ENCODE measurements at places on chromosomes 7 and 10.

GRCh38 chr10:100895346-100895745 is 17.4 kb upstream of the SLF2 start:
- H3K4me3 ChIP-seq = no peak overlapping the region
- H3K4me1 ChIP-seq = no peaks in the 10 kb centered on the region
- DNase-seq = no peak
- no peaks in the 10 kb centered on the region for H3K36me3 ChIP-seq

- H3K4me1 ChIP-seq = peaks cover 46% of the 10 kb centered on the region
- peak within 1 kb of the TSS; percentile 94 for H3K27ac ChIP-seq
- H3K36me3 ChIP-seq = peaks cover 4% of the 10 kb centered on the region
- DNase-seq = no peak
Observed at GRCh38 chr7:151057506-151057988, at the start of gene CDK5. CDK5 (minus strand) TSS chr7:151057897; CDS start chr7:151057848, 49 bp downstream.

GRCh38 chr10:32065856-32066255 is 9.6 kb upstream of the KIF5B start:
- H3K4me1 ChIP-seq = no peaks in the 10 kb centered on the region
- H3K4me3 ChIP-seq = no peak overlapping the region
- H3K27ac ChIP-seq = no peak overlapping the region
- H3K27me3 ChIP-seq = no peaks in the 10 kb centered on the region

DNA sequence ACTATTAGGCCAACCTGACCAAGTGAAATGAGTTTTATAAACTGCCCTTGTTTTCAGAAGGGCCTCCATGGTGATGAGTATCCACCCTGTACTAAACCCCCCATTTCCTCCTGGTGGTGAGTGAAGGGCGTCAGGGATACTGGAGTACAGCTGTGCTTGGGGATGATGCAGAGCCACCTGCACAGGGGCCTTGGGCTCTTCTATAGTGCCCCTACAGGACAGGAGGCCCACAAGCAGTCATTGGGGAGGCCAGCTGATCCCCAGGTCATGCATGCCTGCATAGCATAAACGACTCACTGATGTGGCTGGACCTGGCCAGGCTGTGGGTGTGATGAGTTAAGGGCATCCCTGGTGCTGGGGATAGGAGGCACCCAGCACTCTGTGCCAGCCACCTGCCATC is 114.1 kb upstream of the CELF2 start:
- H3K27ac ChIP-seq = no peak overlapping the region
- no peaks in the 10 kb centered on the region for H3K36me3 ChIP-seq
- H3K27me3 ChIP-seq = no peaks in the 10 kb centered on the region
- no peak for DNase-seq

DNA sequence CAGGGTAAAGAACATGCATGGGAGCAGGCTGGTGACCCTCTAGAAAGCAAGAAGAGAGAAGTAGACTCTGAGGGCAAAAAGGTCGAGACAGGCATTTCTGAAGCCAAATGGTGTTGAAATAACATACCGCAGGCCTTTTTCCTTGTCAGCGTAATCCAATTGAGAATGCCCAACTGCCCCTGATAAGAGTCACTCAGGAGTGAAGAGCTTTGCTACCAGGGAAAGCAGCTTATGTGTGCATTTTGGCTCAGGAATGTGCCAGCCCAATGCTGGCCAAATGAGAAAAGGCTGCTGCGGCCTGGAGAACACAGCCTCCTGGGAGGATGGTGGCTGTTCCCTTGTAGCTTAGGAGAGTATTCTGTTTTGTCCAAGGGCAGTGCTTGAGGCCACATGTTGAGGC is 61.4 kb upstream of the NFKB2 start:
- H3K4me1 ChIP-seq = peaks cover 18% of the 10 kb centered on the region
- H3K27me3 ChIP-seq = no peaks in the 10 kb centered on the region
- no peak overlapping the region for H3K4me3 ChIP-seq
- no peak overlapping the region for H3K27ac ChIP-seq
- H3K36me3 ChIP-seq = peaks cover 6% of the 10 kb centered on the region

GRCh38 chr7:7491044-7491443 is 44.6 kb downstream of the COL28A1 start:
- H3K36me3 ChIP-seq = no peaks in the 10 kb centered on the region
- H3K27me3 ChIP-seq = no peaks in the 10 kb centered on the region
- no peak for DNase-seq
- no peaks in the 10 kb centered on the region for H3K4me1 ChIP-seq
- no peak overlapping the region for H3K4me3 ChIP-seq
- no peak overlapping the region for H3K27ac ChIP-seq

GRCh38 chr10:119199231-119199992 is 8.0 kb upstream of the GRK5 start:
- H3K4me3 ChIP-seq = no peak overlapping the region
- peaks cover 4% of the 10 kb centered on the region for H3K4me1 ChIP-seq
- no peak overlapping the region for H3K27ac ChIP-seq
- DNase-seq = peak; percentile 92

DNA sequence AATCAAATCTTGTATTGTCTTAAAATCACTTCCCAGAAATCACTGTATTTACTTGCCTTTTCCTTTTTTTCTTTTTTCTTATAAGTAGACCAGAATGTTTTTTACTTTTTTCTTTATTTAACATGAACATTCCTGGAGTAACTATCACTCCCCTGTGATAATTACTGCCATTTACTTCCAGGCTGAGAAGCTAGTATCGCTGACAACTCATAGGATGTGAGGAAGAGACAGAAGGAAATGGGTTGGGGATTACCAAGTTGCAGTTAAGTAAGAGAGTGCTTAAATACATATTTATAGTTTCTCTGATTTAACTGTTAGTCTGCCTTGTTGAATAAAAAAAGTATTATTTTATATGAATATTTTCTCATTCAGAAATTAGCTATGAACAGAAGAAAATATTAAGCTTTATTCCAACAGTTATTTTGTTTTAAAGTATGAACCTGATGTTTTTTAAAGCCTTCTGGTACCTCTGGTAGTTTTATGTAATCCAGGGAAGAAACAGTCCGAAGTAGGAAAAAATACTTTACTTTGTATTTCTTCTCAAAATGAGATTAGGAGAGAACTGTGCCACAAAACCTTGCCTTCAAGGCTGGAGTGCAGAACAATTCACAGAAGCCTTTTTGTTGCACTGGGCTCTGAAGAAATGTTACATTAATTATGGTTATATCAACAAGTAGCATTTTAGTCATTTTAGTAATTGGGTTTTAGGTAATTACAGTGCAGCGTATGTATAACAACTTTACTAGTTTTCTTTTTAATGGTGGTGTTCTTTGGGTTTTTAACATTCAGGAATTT is 72.8 kb downstream of the SHOC2 start:
- DNase-seq = no peak
- no peak overlapping the region for H3K27ac ChIP-seq
- H3K4me1 ChIP-seq = no peaks in the 10 kb centered on the region
- no peak overlapping the region for H3K4me3 ChIP-seq
- H3K36me3 ChIP-seq = no peaks in the 10 kb centered on the region

DNA sequence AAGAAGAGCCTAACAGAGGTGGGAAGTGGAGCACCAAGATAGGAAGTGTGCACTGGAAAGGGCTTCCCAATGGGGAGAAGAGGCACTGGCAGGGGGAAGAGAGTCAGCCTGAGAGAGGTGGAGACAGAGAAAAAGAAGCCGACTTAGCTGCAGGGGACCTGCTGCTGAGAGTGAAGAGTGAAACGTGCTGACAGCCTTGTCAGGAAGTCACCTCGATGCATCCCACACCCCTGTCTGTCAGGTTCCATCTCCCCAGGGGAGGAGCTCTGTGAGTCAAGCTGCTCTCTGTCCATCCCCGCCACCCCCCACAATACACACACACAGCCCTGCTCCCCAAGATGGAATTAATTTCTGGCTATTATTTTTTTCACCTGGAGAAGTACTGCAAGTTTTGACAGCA is 14.0 kb downstream of the KAZALD1 start:
- H3K27ac ChIP-seq = no peak overlapping the region
- peaks cover 85% of the 10 kb centered on the region for H3K27me3 ChIP-seq
- H3K4me3 ChIP-seq = no peak overlapping the region
- peaks cover 7% of the 10 kb centered on the region for H3K4me1 ChIP-seq
- no peak for DNase-seq
- no peaks in the 10 kb centered on the region for H3K36me3 ChIP-seq

GRCh38 chr7:99794585-99795502 is 10.9 kb upstream of the CYP3A4 start:
- no peaks in the 10 kb centered on the region for H3K36me3 ChIP-seq
- DNase-seq = peak; percentile 16
- no peaks in the 10 kb centered on the region for H3K4me1 ChIP-seq
- H3K27me3 ChIP-seq = no peaks in the 10 kb centered on the region
- no peak overlapping the region for H3K27ac ChIP-seq
- no peak overlapping the region for H3K4me3 ChIP-seq

DNA sequence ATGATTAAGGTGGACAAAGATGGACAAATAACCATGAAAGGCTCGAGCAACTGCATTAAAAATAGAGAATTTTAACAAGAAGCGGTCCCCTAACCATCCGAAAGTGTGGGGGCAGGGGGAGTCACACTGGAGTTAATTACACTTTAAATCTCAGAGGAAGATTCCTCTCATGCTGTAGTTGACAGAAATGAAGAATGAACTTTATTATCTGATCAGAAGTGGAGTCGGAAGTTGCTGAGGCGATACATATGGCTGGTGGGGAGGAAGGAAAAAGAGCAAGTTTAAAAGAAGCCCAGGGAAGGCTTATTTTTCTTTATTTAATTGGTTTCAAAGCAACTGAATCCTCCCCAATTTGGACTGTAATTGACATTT is 102.3 kb upstream of the FAM171A1 start:
- H3K27ac ChIP-seq = no peak overlapping the region
- peaks cover 9% of the 10 kb centered on the region for H3K4me1 ChIP-seq

DNA sequence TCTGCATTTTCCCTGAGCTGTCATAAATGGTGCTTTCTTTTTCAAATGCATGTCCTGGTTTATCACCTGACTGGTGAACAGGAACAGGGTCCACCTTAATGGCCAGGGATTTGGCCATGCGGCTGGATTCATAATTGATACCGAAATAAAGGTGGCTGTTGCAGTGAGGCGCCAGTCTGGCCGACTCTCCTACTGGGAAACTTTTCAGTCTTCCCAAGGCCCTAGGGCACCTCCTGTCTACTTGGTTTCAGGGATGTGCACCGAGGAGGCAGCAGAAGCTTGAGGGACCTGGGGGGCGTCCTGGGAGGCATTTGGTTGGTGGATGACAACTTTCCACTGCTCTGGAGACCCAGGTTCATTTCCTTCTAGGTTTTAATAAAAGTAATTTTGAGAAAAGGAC is 46.4 kb upstream of the FIGNL1 start:
- H3K36me3 ChIP-seq = no peaks in the 10 kb centered on the region
- no peak overlapping the region for H3K27ac ChIP-seq
- no peak overlapping the region for H3K4me3 ChIP-seq
- H3K27me3 ChIP-seq = no peaks in the 10 kb centered on the region

DNA sequence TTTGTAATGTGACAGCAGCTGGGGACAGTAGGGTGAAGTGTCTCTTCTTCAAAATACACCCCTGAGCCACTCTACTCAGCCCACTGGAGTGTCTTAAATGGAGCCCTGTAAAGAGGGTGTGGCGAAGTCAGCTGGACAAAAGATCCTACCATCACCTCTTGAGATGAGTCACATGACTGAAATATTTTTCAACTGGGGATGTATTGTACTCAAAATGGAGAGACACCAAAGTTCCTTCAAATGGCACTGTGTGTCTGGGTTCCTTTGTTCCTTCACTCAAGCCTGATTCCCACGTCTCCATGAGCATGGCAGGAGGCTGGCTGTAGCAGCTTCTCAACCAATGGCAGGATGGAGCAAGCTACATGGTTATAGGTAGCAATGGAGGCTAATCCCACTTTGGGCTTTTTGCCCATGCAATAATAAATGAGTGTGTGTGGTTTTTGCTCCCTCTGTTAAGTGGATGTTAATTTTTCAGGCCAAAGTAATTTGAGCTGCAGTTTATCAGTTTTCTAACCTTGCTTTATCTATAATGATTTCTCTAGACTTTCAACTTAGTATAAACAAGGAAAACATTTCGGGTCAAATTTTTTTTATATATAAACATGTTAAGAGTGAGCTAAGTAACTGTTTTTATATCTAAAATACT is 68.2 kb downstream of the CLEC2L start:
- no peak overlapping the region for H3K27ac ChIP-seq
- no peaks in the 10 kb centered on the region for H3K27me3 ChIP-seq
- peaks cover 100% of the 10 kb centered on the region for H3K36me3 ChIP-seq
- no peak overlapping the region for H3K4me3 ChIP-seq

DNA sequence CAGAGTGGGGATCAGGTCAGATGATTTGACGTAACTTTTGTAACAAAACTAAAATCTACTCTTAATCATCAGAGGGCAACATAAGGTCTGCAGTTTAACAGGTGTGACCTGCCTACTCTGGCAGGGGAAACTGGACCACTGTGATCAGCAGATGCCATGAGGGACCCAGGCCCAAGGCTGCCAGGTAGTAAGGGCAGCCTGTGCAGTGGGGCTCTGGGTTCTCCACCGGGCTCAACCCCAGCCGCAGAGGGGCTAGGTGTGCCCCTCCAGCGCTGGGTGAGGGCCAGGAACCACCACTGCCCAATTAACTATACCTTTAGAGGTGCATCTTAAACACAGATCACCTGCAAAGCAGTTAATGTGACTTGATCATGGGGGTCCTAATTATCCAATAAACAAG is 17.6 kb downstream of the AKR1B1 start:
- no peaks in the 10 kb centered on the region for H3K27me3 ChIP-seq
- DNase-seq = no peak
- H3K4me3 ChIP-seq = no peak overlapping the region
- no peak overlapping the region for H3K27ac ChIP-seq
- no peaks in the 10 kb centered on the region for H3K4me1 ChIP-seq
- peaks cover 31% of the 10 kb centered on the region for H3K36me3 ChIP-seq

DNA sequence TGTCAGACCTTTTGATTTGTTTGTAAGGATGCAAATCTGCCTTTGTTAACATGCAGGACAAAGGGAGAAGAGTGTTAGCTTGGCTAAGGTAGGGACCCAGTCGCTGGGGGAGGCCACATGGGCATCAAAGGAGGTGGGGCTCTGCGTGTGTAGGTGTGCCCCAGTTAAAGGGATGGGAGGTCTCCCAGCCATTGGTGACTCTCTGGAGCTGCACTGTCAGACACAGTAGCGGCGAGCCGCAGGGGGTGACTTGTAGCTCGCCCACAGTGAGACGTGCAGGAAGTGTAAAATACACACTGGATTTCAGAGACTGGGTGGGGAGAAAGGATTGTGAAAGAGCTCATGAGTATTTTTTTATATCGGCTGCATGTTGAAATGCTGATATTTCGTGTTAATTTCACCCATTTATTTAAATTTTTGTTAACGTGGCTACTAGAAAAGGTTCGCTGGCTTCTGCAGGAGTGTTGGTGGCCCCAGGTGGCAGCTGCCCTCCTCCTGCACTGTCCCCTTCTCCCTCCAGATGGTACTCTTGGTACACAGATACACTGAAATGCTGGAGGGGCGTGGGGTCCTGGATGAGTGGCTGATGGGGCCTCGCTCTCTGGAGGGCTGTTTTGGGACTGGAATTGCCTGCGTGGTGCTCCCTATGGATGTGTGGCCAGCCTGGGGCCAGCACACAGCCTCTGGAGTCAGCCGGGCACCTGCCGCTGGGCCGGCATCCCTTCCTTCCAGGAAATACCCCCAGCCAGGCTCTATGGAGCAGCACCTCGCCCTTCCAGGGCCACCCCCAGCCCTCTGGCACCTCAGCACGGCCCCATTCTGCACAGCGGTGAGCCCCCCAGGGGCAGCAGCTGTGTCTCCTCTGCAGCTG is 59.2 kb downstream of the LHPP start:
- H3K4me1 ChIP-seq = peaks cover 22% of the 10 kb centered on the region
- H3K27me3 ChIP-seq = no peaks in the 10 kb centered on the region
- H3K36me3 ChIP-seq = peaks cover 23% of the 10 kb centered on the region
- H3K27ac ChIP-seq = no peak overlapping the region
- no peak for DNase-seq
- H3K4me3 ChIP-seq = no peak overlapping the region

All from stomach (tissue), 19 donors.